Peyer's patch (tissue), 4 donors: ENCODE measurements at places on chromosomes 5 and 9. TPM values are rescaled to one million over a fixed set of nuclear protein-coding genes. Genes with fewer than 3 reads are reported as not detected.

- DNase-seq: no peak
Measured at GRCh38 chr9:130660326-130660682, 4.1 kb upstream of the PRDM12 start.

GRCh38 chr9:109193974-109194556 lies 27.0 kb upstream of the FRRS1L start:
- no peak for DNase-seq

Gene SKP1
- 113 TPM for total RNA-seq

DNA sequence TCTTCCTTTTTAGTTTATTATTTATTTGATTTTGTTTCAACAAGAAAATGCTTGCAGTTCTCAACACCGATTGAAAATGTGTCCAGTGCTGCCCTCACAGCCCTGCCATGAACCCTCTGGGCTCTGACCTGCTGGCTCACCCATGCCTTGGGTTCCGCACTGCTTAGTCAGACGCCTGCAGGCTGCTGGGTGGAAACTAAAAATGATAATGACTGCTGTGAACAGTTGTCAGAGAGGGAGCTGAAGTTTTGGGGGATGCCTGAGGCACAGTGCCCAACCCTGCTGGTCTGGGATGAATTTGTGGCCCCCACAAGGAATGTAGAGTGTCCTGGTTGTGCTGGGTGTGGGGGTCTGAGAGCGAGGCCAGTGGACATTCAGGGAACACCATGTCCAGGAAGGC lies 22.2 kb upstream of the CFAP157 start:
- DNase-seq: no peak

Gene SPINK6
- total RNA-seq: not detected

- DNase-seq: no peak
Measured at GRCh38 chr5:139121120-139121519, 77.0 kb downstream of the SIL1 start.

Gene SLC36A3
- total RNA-seq: not detected

Gene NRARP
- total RNA-seq: 38.5 TPM

GRCh38 chr5:15646371-15646770 lies 146.4 kb downstream of the FBXL7 start:
- DNase-seq: no peak

GRCh38 chr9:116002624-116003023 lies 151.0 kb upstream of the PAPPA start:
- DNase-seq: no peak

Gene CTNND2
- total RNA-seq: 0.47 TPM

GRCh38 chr5:174573221-174573994 lies 151.0 kb upstream of the MSX2 start:
- DNase-seq: no peak

DNA sequence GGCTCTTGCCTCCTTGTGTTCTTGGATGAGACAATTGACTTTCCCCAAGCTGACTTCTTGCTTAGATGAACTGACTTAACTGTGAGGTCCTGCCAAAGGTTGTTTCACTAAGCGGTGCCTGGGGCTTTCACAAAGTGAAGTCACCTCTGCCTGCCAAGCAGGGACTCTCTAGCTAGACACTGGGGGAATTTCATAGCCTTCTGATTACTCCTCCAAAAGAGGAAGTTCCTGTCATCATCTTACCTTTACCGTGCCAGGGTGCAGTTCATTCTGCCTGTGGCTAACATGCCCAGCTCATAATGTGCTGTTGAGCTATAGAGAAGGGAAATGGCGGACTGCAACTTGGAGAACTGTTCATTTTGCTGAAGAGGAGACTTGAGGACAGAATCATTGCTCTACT lies 472.0 kb upstream of the WWC1 start:
- no peak for DNase-seq

Gene ZNG1E
- 65.9 TPM for total RNA-seq

Gene TAF9
- 37.1 TPM for total RNA-seq

GRCh38 chr9:2290382-2290781 lies 275.2 kb downstream of the SMARCA2 start:
- DNase-seq: no peak

Gene PTGES
- total RNA-seq: 5.4 TPM

Gene PTGR1
- 829 TPM for total RNA-seq
